ENCODE measurements at places on chromosomes 5 and 9.

DNA sequence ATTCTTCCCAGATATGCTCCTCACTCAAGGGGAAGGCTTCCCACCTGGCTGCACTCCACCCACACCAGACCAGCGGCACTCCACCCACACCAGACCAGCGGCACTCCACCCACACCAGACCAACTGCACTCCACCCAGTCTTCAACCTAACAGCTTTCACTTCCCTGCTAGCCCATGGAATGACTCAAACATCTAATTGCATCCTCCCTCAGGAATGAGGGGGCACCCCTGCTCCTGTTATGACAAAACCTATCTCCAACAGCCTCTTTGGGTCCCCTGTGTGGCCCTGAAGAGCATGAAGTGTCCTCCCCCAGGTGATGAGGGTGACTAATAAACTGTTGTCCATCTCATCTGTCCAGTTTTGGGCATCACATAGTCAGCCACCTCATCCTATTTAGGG is 556.6 kb upstream of the TUSC1 start:
- DNase-seq, result no peak

GRCh38 chr5:150627731-150628545 is 12.5 kb upstream of the SYNPO start:
- DNase-seq, result no peak

DNA sequence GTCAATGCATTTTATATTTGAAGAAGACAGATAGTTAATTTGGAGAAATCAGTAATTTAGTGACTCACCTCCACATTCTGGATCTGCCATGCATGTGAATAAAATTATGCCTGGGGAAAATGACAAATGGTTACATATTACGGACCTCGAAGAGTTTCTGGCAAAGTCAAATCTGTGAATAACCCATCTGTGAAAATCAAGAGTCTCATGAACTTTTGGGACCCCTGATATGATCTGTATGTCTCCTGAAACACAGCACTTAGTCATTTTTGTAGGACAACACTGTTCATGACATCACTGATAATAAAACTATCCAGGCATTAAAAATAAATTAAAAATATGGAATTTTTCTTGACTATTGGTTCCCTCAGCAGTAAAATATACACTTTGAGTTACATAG is 584.5 kb downstream of the TLE4 start:
- no peak for DNase-seq

GRCh38 chr9:98529841-98530240 is 178.9 kb downstream of the GABBR2 start:
- no peak for DNase-seq

GRCh38 chr5:15526413-15526812 is 26.4 kb downstream of the FBXL7 start:
- DNase-seq, result no peak

DNA sequence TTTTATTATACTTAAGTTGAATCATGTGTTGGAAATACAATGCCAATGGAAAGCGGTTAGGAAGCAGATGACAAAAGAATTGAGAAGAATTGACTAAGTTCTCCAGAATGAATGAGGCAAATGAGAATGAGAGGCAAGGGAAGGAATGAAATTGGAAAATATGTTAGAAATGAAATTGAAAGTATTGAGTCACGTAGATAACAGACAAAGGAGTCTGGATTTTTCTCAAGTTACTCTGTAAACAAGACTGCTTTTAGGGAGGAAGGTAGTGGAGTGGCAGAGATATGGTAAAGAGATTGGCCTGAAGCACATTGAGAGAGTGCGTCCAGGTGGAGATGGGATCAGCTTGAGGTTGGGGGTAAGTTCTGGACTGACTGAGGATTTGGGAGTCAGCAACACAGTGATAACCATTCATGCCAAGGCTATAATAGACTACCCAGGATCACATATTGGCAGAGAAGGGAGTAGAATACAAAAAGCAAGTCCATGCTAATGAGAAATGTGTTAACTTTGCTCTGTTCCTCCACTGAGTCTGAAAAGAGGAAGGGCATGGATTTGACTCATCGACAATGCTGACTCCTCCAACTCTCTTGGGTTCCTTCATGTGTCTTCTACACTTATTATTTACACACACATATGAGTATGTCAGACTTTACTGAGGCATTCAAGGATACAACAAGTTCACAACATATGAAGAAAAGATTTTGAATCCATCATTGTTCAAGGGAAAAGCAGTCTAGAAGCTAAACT is 814.2 kb upstream of the ZNF608 start:
- no peak for DNase-seq

Measured in GM18507 (cell line).